ENCODE measurements at places on chromosomes 7 and 10. TPM values are rescaled to one million over a fixed set of nuclear protein-coding genes. Genes with fewer than 3 reads are reported as not detected.

The TMEM236 gene
- total RNA-seq = 0.66 TPM

The CALML3 gene
- 3.6 TPM for total RNA-seq

The SLC39A12 gene
- under 0.01 TPM for total RNA-seq

The GRID1 gene
- 2.3 TPM for total RNA-seq

The LRRC18 gene
- not detected for total RNA-seq

The TMEM213 gene
- not detected for total RNA-seq

The PLAU gene
- total RNA-seq = 11.0 TPM

The GRID2IP gene
- 0.88 TPM for total RNA-seq

The TMEM229A gene
- total RNA-seq = not detected

All from breast epithelium (tissue), 4 donors.